ENCODE measurements at places on chromosomes 7 and 10.

DNA sequence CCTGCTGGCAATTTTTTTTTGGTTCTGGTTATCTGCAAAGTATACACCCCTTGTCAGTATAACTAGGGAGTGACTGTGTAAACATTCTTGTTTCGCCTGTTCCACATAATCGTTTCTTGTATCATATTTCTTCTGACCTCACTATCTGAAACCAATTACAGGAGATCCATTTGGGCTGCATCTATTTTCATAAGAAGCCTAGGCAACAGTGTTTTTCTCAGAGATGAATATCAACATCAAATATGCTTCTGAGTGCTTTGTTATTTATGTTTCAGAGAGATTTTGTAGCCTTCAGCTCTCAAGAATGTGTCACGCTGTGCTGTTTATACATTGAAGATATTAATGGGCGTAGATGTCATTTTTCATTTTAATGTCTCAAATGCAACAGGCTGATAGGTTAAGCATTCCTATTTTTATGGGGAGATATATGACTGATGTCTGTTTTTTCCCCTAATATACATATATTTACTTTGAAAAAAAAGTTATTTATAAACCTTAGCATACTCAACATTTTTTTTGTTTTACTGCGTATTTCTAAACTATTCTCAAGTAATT is 115.5 kb downstream of the FOXP2 start:
- peak; percentile 52 for DNase-seq

DNA sequence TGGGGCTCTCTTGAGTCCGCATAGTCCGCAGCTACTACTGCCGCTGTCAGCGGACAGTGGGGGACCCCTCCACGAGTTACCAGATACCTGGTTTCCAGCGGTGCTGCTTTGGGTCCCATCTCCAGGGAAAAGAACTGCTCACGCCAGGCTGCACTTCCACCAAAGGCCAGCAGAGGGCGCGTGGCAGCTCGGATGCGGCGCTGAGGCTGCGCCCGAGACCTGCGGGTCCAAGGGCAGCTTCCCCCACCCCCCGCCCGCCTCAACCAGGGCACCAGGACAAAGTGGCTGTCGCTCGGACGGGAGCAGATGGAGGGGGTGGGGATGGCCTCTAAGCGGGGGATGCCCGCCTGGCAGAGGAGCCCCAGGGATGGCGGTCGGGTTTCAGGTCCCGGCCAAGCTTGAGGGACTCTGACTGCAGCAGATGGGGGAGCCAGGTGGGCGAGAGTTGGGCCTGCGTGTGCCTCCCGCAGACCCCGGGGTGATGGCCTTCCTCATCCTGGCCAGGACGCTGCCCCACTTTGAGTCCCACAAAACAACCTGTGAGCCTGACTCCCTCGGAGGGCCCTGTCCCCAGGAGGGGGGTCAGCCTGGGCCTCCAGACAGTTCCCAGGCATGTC is 23.8 kb upstream of the ZNF735 start:
- no peak for DNase-seq

DNA sequence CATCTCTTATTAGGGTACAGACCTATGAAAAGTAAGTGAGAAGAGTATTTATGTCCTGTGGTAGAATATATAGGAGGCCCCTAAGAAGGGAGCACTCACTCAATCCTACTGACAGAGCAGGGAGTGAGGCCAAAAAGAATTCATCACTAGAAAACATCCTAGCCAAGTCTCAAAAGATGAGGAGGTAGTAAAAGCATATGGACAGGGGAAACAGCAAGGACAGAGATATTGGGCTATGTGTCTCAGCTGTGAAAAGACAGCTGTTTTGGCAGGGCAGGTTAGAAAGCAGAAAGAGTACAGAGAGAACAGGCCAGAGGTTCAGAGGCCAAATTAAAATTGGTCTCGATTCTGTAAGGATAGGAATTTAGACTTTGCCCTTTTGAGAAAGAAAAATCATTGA is 548.3 kb upstream of the ANKRD30A start:
- DNase-seq: no peak

GRCh38 chr7:87624628-87625027 is 3.6 kb upstream of the RUNDC3B start:
- DNase-seq: no peak

GRCh38 chr10:94423627-94424026 is 21.3 kb downstream of the TBC1D12 start:
- DNase-seq: no peak

DNA sequence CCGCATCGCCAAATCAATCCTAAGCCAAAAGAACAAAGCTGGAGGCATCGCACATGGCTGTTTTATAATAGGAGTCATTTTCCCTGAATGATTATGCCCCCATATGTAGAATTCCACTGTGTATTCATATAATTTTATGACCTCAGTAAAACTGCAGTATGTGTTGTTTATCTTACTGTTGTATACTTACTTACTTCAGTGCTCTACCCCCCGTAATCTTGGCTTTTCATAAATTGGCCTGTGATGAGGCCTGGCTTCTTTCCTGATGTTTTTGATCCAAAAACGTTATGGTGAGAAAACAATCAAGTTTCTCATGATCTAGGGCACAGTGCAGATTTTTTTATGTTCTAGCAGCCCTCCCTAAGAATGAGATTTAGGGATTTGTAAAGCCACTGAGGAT is 306.4 kb upstream of the FZD1 start:
- DNase-seq: no peak

DNA sequence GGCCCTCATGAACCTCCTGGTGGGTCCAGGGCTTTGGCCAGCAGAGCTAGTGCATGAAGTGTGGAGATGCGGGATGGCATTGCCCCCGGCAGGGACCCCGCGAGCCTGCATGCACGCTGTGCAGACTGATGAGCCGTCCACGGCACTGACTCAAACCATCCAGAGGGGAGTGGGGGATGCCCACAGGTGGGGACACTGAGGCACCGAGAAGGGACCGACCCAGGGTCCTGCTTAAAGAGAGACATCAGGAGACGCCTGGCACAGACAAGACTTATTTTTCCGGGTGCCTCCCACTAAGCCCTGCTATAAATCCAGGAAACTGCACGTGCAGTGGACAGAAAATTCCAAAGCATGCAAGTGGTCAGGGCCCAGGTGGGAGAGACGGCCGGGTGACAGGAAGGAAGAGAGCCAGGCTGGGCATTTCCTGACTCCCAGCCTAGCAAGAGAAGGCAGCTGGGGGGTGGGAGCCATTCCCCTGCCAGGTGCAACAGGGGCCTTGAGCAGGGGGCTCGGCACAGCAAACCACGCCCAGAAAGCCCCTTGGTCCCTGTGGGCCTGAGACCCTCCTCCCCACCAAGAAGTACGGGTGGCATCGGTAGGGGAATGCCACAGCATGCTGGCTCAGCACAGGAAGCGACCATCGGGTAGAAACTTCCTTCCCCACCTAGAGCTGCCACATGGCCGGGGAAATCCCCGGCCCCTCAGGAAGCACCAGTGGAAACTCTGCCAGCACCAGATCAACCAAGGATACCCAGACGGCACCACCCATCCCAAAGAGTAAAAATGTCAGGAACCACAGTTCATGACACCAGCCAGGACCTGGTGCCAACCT is 91.5 kb downstream of the FOXL3 start:
- DNase-seq: no peak

- DNase-seq: no peak
These were observed 83.8 kb upstream of the NRP1 start for GRCh38 chr10:33418301-33418700.

- no peak for DNase-seq
These were observed 165.0 kb upstream of the GPR26 start for GRCh38 chr10:123501148-123501547.

- DNase-seq: no peak
These were observed 271.7 kb downstream of the HGF start for GRCh38 chr7:81498176-81498575.

GRCh38 chr10:91590904-91591796 is 41.7 kb downstream of the PPP1R3C start:
- DNase-seq: peak; percentile 61

DNA sequence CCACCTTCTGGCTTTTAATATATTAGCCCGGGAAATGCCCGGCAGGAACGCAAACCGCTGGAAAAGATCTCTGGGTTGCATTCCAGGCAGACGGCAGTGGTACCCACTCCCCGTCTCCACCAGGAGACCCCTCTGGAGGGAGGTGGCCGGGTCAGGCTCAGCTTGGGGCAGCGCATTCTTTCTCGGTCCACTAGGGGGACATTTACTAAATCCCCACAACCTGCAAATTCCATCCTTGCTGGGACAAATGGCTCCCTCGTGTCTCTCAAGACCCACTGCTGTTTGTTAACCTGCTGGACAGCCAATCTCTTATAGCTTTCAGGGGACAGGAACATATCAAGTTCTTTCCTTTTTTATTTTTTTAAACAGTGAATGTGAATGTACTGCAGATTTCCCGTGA is 45.8 kb upstream of the CARD11 start:
- no peak for DNase-seq

GRCh38 chr10:103758294-103758681 is 97.1 kb downstream of the SH3PXD2A start:
- no peak for DNase-seq

DNA sequence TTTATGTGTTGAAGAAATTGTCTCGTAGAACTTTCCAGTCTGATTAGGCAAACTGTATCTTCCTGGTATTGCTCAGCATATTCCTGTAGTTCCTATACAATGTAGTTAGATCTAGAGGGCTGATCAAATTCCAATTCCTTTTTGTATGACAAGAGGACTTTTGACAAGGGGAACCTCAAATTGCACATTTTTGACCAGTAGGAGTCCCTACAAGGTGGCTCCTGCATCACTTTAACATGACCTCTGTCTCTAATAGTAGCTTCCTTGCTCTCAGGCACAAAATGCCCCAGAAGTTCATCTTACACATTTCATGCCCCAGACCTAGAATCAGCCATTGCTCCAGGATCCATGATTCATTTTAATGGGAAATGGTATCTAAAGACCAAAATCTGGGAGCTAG is 18.7 kb downstream of the HERPUD2 start:
- no peak for DNase-seq

DNA sequence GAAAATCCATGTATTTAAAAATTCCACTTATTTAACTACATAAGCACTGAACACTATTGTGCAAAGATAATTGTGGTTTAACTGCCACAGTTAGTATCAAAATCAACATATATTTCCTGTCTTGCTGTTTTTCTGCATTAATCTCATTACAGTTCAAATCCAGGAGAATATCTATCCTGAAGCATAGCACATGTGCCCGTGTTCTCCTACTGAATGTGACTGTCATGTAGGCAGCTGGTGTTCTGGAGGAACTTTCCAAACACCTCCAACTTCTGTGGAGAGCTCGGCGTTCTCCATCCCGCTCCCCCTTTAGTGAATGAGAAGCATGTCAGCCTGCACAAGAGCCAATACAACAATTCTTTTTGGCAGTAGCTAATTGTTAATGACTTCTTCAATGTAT is 76.4 kb upstream of the IKZF1 start:
- DNase-seq: no peak

DNA sequence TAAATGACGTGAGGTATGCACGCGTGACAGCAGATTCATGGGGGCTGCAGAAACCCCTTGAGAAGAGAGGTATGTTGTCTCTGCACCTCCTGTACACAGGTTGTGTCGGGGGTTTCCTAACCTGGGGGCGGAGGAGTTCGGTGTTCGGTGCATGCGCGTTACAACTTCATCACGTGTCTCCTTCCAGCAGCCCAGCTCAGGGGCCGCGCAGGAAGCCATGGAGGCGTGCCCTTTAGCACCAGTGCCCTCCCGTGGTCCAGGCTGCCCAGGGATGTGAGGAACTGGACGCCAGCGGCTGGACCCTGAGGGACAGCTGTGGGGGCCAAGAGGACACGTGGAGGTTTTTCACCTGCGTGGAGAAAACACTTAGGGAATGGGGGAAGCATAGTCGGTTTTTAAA is 186.4 kb downstream of the EBF3 start:
- no peak for DNase-seq

GRCh38 chr7:17640730-17641377 is 299.4 kb downstream of the SNX13 start:
- no peak for DNase-seq

GRCh38 chr10:89163265-89163995 is 43.7 kb downstream of the CH25H start:
- DNase-seq: no peak

DNA sequence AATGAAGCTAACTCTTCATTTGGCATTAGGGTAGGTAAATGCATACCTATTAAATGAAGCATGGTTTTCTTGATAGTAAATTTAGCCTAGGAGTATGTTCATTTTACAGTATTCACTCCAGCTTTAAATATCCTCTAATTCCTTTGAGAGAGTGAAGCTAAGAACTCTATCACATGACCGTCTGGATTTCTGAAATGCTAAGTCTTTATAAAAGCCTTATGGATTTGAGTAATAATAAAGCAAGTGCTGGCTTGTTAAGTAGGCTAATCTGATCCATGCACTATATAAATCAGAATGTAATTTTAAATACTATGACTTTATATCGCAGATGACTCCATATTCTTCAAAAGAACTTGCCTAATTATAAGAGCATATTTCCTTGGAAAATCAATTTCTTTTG is 64.8 kb downstream of the REEP3 start:
- no peak for DNase-seq

DNA sequence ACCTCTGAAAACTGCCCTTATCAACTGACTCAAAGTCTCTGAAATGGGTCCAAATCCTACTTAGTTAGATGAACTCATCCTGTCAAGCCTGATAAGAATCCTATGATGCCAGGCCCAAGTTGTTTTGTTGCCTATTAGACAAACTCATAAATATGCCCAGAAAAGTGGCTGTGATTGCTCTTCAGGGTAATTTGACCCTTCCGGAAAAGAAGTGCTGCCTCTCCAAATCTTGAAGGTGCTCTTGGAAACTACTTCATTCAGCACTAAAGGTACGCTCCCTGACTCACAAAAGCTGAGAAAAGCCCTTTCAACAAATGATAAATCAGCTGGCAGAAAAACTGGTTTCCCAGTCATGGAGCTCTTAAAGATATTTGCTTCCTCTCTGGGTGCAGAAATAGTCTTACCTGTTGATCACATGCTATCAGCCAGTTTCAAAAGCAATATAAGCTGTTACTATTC is 6.7 kb downstream of the IFIT5 start:
- no peak for DNase-seq

- DNase-seq: no peak
These were observed 83.3 kb downstream of the ELMO1 start for GRCh38 chr7:37365405-37365804.

- DNase-seq: no peak
These were observed 268.4 kb upstream of the SLC26A5 start for GRCh38 chr7:103714376-103714927.

GRCh38 chr7:135690566-135690965 is 28.3 kb downstream of the STMP1 start:
- DNase-seq: no peak

- peak; percentile 73 for DNase-seq
These were observed 543.3 kb downstream of the CALN1 start for GRCh38 chr7:71868797-71869196.

DNA sequence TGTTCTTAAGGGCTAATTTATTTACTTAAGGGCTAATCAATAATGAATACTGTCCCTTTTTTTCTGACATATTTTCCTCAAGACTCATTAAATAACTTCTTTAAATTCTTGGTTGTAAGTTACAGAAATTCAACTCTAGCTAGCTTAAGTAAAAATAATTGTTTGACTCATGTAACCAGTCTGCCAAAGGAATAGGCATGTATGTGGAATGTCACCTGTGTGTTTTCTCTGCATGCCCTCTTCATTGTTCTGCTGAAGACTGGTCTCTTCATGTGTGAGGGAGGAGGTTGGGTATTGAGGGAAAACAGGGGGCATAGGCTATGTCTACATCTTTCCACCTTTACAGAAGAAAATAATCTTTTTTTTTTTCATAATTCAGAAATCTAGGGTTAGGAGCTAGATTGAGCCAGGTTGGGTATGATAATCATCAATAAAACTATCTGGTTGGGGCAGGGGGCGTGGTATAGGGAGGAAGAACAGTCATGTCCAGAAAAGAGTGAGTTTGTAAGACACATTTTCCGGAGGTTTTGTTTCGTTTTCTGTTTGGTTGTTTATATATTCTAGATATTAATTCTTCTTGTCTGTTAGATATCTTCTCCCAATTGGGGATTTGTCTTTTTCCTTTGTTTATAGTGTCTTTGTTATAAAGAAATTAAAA is 37.9 kb downstream of the EXOC4 start:
- no peak for DNase-seq
